ENCODE measurements at places on chromosomes 5 and 9.

- no peak for DNase-seq
Measured at GRCh38 chr5:77971776-77972468, 195.8 kb upstream of the TBCA start.

GRCh38 chr5:157952374-157952685, 93.4 kb upstream of the CLINT1 start:
- DNase-seq, result no peak

DNA sequence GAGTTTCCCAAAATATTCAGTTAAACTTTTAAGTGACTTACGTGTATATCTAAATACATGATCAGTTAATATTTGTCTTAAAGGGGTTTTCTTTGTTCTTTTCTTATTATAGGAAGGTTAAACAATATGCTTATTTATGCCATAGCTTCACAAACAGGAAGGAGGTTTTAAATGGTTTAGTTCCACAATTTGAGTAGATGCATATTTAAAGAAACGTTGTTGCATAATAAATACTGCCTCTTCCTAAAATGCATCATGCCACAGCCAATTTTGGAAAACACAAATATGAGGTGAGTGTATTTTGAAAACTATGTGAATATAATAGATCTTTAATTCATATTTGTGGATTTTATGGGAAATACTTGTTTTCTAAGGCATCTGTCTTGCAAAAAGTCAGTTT, 2.5 kb upstream of the ADRB2 start:
- peak; percentile 71 for DNase-seq

GRCh38 chr9:24438876-24439275, 106.8 kb downstream of the IZUMO3 start:
- no peak for DNase-seq

- DNase-seq, result no peak
Measured at GRCh38 chr5:97986069-97986468, 787.4 kb upstream of the RGMB start.

- DNase-seq, result peak; percentile 25
Measured at GRCh38 chr9:110815361-110815760, 146.8 kb downstream of the MUSK start.

GRCh38 chr9:113988385-113989016, 89.6 kb downstream of the AMBP start:
- no peak for DNase-seq

GRCh38 chr5:82234885-82235284, 43.3 kb downstream of the RPS23 start:
- no peak for DNase-seq

DNA sequence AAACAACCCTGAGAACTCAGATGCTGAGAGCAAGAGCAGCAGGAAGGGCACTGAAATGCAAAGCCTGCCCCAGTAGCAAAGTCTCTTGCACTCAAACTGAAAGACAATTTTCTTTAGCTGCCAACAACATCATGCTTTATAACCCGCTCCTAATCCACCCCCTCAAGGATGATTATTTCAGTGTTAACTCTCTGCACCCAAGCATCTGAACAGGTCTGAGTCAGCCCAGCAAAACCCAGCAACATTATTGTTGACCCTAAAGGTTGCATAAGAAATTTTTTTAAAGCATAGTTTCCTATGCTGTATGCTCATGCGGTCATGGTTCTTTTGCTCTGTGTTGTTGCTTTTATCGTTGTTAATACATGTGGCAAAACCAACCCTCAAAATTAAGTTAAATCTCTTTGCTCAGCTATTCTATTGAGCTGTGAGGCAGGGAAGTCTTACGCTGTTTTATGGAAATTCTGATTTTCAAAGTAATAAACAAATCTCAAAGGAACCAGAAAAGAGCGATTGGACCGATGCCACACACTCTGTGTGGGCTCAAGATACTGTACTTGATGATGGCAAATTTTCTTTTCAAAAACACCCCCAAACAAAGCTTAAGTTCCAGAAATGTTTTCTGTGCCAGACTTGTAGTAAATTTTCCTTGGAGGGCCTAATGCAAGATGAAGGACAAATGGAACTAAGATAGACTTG, 440.6 kb upstream of the MPDZ start:
- no peak for DNase-seq

- DNase-seq, result no peak
Measured at GRCh38 chr9:27054841-27055240, 49.4 kb upstream of the LRRC19 start.

- DNase-seq, result no peak
Measured at GRCh38 chr9:30534455-30534854, 1850.0 kb upstream of the ACO1 start.

- DNase-seq, result no peak
Measured at GRCh38 chr5:151225071-151225470, 1.2 kb upstream of the CCDC69 start.

Measured in inflammatory macrophage treated with lipopolysaccharide for 1 hour (primary cell).